ENCODE measurements at places on chromosomes 3 and 15.

- DNase-seq, result no peak
These were observed 247.7 kb downstream of the VGLL3 start for GRCh38 chr3:86743233-86743632.

DNA sequence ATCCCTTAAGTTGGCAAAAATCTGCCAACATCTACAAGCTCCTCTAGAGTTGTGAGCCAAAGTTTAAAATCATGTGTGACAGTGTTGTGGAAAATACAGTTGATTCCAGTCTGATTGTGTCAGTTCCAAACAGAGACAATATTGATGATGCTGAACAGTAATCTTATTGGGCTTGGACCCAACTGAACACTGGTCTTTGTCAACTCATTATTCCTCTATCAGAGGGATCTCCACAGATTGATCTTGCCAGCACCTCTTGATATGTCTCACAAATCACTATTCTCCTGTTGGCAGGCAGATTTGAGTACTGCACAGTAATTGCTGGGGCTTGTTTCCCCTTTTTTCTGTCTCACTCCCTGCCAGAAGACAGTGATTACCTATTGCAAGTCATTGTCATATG, 326.6 kb upstream of the DPH6 start:
- no peak for DNase-seq

DNA sequence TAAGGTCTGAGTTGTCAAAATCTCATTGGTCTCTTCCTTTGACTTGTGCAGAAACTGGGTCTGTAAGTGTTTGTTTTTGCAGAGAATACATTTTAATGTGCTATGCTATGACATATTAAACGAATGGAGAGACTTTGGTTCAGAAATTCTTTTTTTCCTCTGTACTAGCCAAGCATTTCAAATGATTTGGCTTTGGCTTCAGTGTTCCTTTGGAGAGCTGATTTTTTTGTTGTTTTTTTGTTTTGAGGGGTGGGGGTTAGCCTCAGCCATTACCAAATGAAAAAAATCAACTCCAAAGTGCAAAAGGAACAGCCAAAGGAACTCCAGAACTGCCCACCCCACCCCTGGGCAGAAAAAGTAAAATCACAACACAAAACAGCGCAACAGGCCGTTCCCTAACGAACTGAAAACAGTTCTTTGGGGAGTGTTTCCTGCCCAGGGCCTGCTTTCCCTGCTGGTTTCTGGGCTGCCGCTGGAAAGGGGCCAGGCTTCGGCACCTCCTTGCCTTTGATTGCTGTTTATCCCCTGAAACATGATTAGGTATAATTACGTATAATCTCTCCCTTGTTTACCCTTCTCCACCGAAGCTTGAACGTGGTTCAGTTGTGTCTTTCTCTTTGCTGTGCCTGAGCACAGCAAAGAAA, 57.6 kb upstream of the NEO1 start:
- no peak for DNase-seq

GRCh38 chr3:81197386-81197785, 564.1 kb downstream of the GBE1 start:
- no peak for DNase-seq

DNA sequence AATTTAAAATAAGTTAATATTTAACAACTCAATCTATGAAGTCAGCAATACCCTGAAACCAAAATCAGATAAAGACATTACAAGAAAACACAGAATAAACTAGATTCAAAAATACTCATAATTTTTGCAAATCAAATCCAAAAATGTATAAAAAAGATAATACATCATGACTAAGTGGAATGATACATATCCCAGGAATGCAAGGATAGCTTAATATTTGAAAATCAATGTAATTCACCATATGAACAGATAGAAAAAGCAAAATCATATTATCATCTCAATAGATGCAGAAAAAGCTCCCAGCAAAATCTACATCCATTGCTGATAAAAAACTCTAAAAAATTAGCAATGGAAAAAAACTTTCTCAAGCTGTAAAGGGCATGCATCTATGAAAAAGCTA, 70.5 kb downstream of the SETMAR start:
- no peak for DNase-seq

- DNase-seq, result no peak
These were observed 33.5 kb upstream of the ZNF774 start for GRCh38 chr15:90318591-90318990.

DNA sequence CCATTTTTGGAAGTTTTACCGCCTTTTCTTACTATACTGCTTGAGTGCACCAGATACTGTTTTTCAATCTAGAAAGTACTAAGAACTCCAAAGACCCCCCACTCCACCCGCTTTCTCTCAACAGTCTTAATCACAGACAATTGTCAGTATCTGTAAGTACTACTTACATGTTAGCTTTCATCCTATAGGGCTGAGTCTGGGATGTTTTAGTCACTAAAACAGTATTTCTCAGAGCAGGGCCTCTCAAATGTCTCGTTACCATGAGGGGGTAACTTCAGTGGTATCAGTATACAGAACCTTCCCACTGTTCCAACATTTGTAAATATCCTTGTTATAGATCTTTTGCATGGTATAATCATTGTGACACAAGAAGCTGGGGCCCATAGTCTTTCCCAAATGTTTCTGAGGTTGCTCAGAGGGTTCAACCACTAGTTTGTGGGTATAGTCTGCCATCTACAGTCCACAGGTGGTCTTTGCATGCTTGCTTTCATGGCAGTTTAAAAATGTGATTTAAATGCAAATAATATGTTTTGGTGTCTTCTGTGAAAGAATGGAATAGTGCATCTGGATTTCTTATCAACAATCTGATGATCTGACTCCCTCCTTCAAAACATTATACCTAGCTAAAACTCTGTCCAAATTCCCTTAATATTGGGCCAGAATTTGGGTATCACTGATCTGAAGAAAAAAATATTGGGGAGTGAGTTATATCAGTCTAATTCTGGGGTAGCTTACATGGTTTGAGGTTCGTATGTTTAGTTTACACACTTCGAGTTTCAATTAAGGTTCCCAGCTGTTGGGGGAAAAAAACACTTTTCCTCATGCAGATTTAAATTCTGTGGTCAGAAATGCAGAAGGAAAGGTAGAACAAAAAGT, 18.0 kb upstream of the DNAJC13 start:
- DNase-seq, result peak; percentile 69

DNA sequence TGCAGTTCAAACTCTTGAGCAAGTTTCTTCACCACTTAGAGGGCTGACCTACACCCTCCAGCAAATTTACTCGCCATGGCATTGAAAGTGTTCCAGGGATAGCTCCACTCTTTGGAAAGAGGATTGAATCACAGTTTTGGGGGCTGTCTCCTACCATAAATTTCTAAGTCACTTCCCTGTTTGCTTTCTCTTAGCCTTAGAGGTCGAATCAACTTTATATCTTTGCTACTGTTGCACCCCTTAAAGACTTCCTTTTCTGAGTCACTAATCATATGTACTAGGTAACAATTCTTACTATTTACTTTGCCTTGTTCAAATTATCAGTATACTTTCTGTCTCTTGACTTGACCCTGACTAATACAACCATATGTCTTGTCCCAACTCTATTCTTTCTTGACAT, 1151.8 kb upstream of the ALCAM start:
- DNase-seq, result no peak

- peak; percentile 29 for DNase-seq
These were observed 13.1 kb upstream of the SCN5A start for GRCh38 chr3:38662544-38662943.

DNA sequence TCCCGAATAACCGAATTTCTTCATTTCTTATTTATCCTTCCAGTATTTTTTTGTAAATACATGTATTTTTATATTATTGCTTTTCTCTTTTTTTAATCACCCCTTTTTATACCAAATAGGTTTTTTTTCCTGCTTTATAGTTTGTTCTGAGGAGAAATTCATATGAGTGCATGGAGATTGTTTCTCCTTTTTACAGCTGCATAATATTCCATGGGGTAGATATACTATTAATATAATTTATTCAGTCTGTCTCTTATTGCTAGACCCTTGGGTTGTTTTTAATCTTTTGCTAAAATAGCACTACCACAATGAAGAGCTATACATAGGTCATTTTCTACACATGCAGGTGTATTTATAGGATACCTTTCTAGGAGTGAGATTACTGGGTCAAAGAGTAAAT, 3.5 kb upstream of the TMEM87A start:
- no peak for DNase-seq

DNA sequence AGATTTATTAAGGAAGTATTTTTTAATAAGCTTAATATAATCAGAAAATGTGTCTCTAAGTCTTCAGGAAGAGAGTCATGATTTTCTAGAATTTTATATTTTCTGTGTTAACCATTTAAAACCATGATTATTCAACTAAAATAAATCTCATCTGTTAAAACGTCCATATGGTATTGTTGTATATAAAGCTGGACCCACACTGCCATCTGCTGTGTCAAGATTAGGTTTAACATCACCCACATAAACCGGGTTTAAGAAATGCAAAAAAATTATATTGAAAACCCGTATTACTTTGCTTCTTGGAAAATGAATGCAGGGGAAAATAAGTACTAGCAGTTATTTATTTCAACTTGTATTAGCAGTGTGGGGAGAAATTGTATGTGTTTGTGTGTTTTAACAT, 9.5 kb upstream of the CCDC66 start:
- DNase-seq, result no peak

- no peak for DNase-seq
These were observed 15.1 kb downstream of the EHD4 start for GRCh38 chr15:41957021-41957897.

GRCh38 chr3:13292375-13292774, 127.7 kb downstream of the NUP210 start:
- no peak for DNase-seq

GRCh38 chr15:50458348-50459112, 34.3 kb downstream of the USP8 start:
- DNase-seq, result peak; percentile 70

- peak; percentile 89 for DNase-seq
These were observed 40.4 kb downstream of the WHAMM start for GRCh38 chr15:82849556-82850512.

GRCh38 chr3:52197842-52198625, at the start of gene ALAS1:
Gene ALAS1, plus strand, starts transcription at chr3:52198160. Its CDS starts 1,082 bp downstream, at chr3:52199242.
- peak; percentile 76 for DNase-seq

- no peak for DNase-seq
These were observed 86.3 kb downstream of the PDZRN3 start for GRCh38 chr3:73538486-73538885.

GRCh38 chr3:126528800-126529541, 5.0 kb downstream of the CHST13 start:
- DNase-seq, result peak; percentile 74

DNA sequence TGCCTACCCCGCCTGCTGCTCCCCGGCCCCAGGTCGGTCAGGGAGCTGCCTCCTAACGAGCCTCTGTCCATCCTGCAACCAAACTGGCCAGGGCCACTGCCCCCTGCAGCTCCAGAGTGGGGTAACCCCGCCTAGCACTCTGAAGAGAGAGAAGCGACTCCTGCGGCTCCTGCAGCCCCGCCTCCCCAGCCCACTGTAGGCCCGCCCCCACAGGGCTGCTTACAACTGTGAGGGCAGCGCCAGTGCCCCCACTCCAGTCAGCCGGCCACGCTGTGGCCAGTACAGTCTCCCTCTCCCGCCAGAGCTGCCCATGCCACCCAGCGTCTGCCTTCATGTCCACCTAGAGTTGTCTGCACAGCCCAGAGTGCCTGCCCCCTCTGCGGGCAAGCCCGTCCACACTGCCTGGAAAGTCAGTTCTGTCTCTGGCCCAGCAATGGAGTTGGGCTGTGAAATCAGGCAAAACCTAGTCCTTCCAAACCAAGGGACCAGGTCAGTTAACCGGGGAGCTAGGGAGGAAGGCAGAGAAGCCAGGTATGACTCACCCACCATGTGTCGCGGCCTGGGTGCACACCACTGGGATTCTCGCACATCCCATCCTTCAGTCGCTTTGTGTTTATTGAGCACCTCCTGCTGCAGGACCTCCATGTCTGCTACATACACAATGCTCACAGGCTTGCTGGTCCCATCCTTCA, 2.4 kb downstream of the UCN2 start:
- peak; percentile 39 for DNase-seq

GRCh38 chr3:170585937-170586310, at the start of gene SLC7A14:
Gene SLC7A14, minus strand, starts transcription at chr3:170586075. Its CDS starts 59,139 bp downstream, at chr3:170526936.
- no peak for DNase-seq

GRCh38 chr3:81579744-81580143, 181.7 kb downstream of the GBE1 start:
- DNase-seq, result no peak

GRCh38 chr15:51496246-51496645, 126.3 kb downstream of the DMXL2 start:
- DNase-seq, result no peak

DNA sequence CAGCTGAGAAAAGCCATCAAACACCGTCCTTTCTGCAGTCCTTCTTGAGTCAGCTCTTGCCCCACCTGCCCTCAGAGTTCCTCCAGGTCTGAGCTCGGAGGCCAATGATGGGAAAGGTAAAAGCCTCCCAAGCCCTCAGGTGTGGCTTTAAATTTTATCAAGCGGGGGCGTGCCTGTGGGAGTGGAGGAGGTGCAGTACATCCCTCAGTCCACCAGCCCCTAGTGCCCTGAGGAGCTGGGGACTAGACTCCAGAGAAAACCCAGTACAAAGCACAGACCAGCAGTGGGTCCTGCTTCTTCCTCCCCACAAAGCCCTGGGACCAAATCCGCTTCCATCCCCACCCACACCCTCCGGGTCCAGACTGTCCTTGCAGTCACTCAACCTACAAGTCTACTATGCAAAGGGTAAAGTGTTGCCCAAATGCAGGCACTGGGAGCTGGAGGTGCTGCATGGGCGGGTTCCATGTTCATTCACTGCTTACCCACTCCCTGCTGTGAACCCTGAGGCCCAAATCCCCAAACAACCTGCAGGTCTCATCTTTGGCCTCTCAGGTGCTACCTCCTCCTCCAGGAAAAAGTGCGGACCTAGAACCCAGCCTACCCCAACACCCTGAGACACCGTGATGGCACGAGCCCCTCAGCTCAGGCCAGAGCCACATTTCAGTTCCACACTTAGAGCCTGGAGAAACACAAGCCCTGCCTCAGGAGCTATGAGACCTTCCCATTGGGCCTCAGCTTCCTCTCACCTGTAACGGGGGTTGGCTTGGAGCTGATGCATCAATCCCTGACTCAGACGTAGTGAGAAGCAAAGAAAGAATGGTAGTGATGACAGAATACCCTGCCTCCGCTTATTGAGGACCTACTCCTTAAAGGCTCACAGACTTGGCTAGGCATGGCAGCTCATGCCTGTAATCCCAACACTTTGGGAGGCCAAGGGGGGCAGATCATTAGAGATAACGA, 2.4 kb downstream of the PFKFB4 start:
- no peak for DNase-seq

DNA sequence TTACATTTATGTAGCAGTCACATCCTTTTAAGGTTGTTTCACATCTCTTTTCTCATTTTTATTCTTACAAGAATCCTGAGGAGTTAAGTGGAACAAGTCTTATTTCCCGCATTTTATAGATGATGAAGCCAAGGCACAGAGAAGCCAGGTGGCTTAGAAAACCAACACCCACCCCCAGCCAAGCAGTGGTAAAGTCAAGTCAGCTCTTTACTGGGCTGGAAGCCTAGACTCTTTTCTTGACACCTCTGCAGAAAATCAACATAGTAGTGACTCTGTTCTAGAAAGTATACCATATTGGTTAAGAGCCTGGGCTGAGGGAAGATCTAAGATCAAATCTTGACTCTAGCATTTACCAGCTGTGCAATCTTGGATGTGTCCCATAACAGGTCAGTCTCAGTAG, 195.7 kb downstream of the KCNAB1 start:
- no peak for DNase-seq

- no peak for DNase-seq
These were observed 132.9 kb downstream of the C3orf38 start for GRCh38 chr3:88282528-88283241.

- DNase-seq, result peak; percentile 83
These were observed 30.7 kb upstream of the CHD2 start for GRCh38 chr15:92869263-92869940.
